ENCODE measurements at places on chromosomes 4 and X.

GRCh38 chrX:56812515-56813105 is 83.6 kb downstream of the NBDY start:
- no peak for DNase-seq

GRCh38 chr4:94338681-94339351 is 3.8 kb downstream of the HPGDS start:
- DNase-seq: peak; percentile 92

- no peak for DNase-seq
Observed at GRCh38 chrX:124931241-124931640, 388.4 kb upstream of the TEX13C start.

- no peak for DNase-seq
Observed at GRCh38 chr4:85756938-85757337, 282.0 kb downstream of the ARHGAP24 start.

DNA sequence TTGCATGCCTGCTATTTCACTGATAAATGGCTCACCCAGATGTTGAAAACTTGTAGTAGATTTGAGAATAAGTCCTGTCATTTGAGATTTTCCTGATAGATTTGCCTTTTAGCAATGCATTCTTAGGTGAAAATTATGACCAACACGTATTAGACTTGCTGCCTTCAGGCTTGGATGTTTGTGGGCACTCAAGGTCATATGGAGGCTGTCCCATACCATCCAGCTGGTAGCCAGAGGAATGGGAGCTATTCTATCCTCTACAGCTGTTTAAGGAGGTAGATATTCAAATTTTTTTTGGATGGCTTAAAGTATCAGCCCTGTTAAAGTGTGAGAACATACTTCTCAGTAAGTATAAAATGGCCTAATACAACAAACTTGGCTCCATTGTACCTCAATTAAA is 34.7 kb downstream of the RTL3 start:
- DNase-seq: no peak

DNA sequence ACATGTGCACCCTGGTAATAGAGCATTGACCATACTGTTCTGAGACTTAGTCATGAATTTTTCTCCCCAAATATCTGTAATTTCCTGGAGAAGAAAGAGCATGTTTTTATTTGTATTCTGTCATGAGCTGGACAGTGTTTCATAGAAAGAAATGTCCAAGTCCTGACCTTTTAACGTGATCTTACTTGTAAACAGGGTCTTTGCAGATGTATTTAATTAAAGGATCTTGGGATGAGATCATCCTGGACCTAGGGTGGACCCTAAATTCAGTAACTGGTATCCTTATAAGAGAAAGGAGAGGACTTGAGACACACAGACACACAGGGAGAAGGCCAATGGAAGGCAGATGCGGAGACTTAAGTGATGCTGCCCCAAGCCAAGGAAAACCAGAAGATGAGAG is 3.6 kb downstream of the ADGRA3 start:
- no peak for DNase-seq

- DNase-seq: no peak
Observed at GRCh38 chr4:24053934-24054333, 164.1 kb upstream of the PPARGC1A start.

DNA sequence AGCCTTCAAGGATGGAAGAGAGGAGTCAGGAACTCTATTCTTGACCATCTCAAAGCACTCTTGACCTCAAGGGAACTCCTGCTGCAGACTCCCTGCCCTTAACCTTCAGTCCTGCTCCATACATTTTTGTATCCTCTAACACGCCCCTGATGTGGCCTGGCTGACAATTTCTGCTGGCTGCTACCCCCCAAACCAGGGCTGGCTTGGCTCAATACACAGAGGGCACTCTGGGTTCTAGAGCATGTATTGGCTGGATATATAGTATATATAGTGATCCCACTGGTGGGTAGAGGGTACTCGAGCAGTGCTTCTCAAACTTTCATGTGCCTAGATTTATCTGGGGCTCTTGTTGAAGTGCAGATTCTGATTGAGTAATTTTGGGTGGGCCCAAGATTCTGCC is 101.9 kb downstream of the SMIM20 start:
- DNase-seq: no peak

DNA sequence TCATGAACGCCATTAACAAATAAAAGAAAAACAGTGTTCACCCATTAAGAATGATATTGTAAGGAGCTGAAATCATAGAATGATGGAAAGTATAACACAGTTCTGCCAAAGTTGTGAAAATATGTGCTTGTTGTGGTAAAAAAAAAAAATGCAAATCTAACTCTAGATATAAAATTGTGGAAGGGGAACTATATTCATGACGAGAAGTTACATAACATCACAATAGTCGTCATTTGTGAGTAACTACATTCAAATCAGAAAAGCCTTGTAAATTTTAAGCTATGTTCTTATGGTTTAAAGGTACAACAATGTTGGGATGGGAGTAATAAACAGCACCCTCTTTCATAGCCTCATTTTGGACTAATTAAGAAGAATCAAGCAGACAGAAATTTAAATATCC is 57.6 kb upstream of the PRDM8 start:
- DNase-seq: no peak
